ENCODE measurements at places on chromosomes 12 and 14.

DNA sequence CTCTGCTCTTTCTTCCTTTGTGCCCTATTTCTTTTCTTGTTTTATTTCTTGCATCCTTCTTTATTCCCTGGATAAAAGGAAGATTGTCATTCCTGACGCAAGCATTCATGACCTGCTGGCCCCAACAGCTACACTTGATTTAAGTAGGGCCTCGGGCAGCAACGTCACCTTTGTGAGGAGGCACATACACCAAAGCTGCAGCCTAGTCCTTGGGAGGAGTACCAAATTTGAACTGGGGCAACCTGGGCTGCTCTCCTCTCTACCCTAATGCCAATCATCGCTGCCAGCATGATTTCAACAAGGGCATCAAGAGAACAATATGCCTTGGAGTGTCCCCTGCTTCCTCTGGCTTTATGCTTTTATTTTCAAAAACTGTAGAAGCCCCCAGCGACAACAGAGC lies 76.4 kb downstream of the C12orf50 start:
- DNase-seq, result no peak

DNA sequence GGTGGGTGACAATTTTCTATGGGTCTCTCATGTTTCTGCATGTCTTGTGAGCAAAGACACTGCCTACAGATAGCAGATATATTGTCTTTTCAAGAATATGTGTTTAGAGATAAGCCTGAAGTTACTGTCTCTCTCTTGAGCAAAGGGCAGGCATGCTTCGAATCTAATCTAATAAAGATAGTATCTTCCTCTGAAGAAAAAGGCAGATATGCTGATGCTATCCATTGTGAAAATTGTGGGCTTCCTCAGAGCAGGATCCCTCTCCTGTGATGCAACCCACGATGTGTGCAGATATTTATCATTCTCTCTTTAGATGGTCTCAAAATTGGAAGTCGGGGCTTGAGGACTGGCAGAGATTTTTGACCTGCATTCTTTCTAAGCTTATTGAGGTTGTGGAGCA lies 187.0 kb downstream of the DACT1 start:
- DNase-seq, result no peak

GRCh38 chr14:23365732-23366425 lies 907 bp upstream of the EFS start:
- peak; percentile 23 for DNase-seq

DNA sequence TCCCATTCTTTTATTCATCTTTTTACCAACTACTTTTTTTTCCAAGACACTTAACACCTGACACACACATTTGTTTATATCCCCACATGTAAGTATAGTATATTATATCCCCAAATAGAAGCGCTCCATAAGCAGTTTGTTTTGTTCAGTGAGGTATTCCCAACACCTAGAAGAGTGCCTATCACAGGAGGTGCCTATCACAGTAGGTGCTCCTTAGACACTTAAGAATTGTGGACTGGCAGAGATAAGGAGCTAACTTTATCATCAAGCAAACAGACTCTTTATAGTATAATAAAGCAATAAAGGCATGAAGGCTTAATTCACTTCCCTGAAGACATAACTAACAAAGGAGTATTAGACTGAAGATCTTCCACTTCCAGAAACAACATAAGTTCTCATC lies 29.1 kb downstream of the OSBPL8 start:
- DNase-seq, result no peak

DNA sequence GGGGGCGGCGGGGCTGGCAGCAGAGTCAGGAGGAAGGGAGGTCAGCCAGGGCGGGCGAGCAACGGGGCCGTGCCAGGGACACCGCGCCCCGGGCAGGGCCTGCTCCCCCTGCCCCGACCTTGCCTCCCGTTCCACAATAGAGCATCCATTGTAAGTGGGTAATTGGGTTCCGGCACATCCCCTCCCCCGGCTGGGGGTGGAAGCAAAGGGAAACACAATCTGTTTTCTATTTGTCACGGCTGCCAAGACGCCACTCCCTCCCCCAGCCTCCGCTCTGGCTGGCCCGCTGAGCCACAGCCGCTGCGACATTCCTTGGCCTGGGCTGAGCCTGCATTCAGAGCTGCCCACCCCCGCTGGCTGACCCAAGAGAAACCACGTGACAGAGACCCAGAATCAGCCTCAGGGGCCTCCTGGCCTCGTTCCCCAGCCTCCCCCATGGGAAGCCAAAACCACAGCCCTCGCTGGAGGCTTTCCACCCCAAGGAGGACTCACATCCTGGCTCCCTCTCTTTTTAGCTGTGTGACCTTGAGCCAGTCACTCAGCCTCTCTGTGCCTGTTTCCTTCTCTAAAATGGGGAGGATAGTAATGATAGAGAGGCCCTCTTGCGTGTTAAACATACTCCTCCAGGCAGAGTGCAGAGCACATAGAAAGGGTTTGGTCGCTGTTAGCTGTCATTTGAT lies 117.6 kb downstream of the SCARB1 start:
- DNase-seq, result peak; percentile 94

Measured in astrocyte of the cerebellum (primary cell).